ENCODE measurements at places on chromosomes 3 and 15.

GRCh38 chr3:38297947-38298711 is 16.0 kb downstream of the SLC22A14 start:
- DNase-seq: peak; percentile 11

DNA sequence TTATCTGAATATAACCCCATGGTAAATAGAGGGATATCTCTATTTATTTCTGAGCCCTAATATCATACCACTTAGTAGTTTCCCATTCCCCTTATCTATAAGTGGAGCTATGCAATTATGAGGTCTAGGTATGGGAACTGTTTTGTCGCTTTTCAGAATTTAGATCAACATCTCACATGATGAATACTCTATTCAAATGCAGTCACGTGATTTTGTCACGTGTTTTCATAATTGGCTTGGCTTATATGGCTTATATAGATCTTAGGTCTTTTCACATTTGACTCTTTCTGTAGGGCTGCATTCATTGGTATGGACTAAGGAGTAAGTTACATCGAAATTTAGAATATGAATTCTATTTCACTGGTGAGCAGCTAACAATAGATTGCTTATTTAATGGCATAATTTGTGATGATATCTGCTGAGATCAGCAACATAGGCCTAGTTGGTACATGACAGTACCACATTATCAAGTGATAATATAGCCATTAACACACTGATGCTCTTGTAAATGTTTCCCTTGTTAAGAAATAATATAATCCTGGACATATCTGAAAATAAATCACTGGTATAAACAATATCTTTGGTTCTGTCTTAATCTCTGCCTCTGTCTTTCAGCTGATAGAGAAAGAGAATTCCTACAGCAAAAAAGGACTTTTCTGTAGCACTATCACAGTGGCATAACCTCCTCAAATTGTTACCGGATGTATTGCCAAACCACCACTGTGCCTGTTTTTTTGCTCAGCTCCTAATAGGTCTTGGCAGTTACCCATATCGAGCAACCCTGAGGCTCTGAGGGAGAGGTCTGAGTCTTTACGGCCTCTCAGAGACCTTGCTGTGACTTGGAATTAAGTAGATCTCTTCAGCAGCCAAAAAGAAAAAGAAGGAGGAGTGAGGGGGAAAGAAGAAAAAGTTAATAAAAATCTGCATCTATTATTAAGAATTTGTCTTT is 357.1 kb downstream of the ZPLD1 start:
- no peak for DNase-seq

DNA sequence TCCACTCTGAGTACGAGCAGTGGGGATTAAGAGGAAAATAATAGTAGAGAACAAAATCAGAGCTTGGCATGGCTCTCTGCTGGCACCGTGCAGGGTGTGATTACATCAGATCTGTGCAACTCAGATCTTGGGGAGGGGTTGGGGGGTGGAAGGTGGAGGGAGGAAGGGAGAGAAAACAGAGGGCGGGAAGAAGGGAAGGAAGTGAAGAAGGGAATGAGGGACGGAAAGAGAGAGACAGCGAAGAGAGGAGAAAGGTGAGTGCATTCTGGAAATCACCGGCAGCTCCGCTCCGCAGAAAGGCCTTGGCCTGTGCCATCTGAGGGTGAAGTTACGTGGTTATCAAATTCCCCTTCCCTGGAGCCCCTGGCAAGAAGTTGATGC is 31.0 kb upstream of the ADAMTS17 start:
- no peak for DNase-seq

GRCh38 chr3:158140396-158140795 is 30.5 kb downstream of the RSRC1 start:
- no peak for DNase-seq

DNA sequence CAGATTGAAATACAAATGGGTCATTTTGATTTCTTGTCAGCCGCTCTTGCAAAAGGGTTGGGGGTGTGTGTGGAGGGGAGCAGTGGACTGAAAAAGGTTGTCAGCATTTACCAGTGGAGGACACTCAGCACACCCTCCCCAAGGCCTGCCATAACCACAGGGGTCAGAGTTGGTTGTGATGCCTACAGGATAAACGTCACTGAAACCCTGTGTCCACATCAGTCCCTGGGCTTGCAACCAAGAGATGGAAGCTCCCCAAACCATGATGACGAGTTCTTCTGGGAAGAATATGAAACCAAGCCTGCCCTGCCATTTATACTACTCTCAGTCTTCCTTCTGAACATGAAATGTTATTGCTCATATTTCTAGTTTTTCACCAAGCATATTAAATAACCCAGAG is 54.0 kb upstream of the UMPS start:
- no peak for DNase-seq

DNA sequence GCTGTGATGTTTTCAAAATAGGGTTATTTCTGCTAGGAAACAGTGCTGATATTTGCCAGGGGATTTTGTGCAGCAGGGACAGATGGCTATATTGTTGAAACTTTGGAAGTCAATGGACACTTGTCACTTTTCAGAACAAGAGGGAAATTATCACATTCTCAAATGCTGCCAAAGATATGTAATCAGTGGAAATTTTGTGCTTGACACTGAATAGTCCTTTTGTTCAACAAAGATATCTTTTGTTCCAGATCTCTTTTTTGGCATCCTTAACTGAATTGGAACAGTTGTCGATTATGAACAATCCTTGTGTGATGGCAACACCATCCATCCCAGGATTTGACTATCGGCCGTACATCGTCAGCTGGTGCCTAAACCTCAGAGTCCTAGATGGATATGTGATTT is 7.8 kb downstream of the CEP97 start:
- DNase-seq: no peak
